ENCODE measurements at places on chromosomes 3 and 15. TPM values are rescaled to one million over a fixed set of nuclear protein-coding genes. Genes with fewer than 3 reads are reported as not detected.

DNA sequence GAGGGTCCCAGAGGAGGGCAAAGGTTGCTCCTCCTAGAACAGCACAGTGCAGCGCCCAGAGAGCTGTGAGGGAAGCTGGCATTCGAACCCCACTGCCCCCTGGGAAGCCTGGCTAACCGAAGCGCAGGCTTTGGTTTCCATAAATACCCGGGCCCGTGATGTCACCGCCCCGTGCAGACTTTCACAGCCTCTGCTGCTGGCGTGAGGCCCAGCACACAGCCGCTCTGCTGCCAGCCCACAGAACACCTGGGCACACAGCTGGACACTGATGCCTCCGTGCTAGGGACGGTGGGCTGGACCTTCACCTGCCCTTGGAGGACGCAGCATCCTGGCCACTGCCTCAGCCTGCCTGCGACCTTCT, 1.0 kb downstream of the IQSEC1 start:
- H3K27me3 ChIP-seq, result peaks cover 49% of the 10 kb centered on the region
- H3K4me3 ChIP-seq, result no peak overlapping the region
- no peaks in the 10 kb centered on the region for H3K36me3 ChIP-seq
- peaks cover 6% of the 10 kb centered on the region for H3K4me1 ChIP-seq

- H3K4me3 ChIP-seq, result no peak overlapping the region
- H3K27ac ChIP-seq, result peak overlapping the region; percentile 96
- H3K36me3 ChIP-seq, result no peaks in the 10 kb centered on the region
- peaks cover 50% of the 10 kb centered on the region for H3K4me1 ChIP-seq
- no peaks in the 10 kb centered on the region for H3K27me3 ChIP-seq
- DNase-seq, result peak; percentile 88
Measured at GRCh38 chr3:72892081-72892775, 4.4 kb downstream of the GXYLT2 start.

GRCh38 chr15:92666780-92667179, 11.2 kb upstream of the FAM174B start:
- H3K4me1 ChIP-seq, result no peaks in the 10 kb centered on the region
- H3K4me3 ChIP-seq, result no peak overlapping the region
- no peak for DNase-seq
- H3K27me3 ChIP-seq, result no peaks in the 10 kb centered on the region

DNA sequence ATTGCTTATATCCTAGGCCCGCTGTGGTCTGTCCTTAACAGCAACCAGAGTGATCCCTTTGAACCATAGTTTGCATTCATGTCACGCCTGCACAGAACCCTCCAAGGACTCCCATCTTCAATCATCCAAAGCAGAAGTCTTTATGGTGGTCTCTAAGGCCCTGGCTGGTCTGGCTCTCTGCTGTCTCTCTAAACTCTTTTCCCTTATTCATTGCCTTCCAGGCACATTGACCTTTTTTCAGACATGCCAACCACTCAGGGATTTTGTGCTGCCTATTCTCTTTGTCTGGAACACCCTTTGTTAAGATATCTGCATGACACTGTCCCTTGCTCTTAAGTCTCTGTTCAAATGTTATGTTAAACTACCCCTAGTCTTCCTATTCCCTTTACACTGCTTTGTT, 21.9 kb upstream of the ZBTB47 start:
- DNase-seq, result no peak
- peaks cover 72% of the 10 kb centered on the region for H3K36me3 ChIP-seq
- H3K4me1 ChIP-seq, result no peaks in the 10 kb centered on the region

CSK gene
- 30.6 TPM for total RNA-seq

DNA sequence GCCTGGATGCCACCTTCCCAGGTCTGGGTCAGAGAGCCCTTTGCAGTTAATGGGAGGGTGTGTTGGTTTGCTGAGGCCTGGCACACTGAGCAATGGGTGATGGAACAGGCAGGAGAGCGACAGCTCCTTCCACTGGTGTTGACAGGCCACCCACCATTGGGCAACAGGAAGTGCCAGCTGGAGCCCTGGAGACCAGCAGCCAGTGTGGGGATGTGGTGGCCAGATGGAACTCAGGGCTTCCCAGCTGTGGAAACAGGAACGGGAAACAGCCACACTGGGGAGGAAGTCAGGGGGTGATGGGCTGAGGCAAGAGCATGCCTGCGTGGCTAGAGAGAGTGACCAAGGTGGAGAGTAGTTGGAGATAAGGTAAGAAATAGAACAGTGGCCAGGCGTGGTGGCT, 9.3 kb downstream of the PSTPIP1 start:
- no peak overlapping the region for H3K27ac ChIP-seq
- DNase-seq, result no peak
- no peak overlapping the region for H3K4me3 ChIP-seq
- H3K27me3 ChIP-seq, result peaks cover 9% of the 10 kb centered on the region
- H3K4me1 ChIP-seq, result no peaks in the 10 kb centered on the region

XCR1 gene
- not detected for total RNA-seq

GRCh38 chr3:61595826-61596225, 34.5 kb downstream of the PTPRG start:
- H3K4me3 ChIP-seq, result no peak overlapping the region
- H3K27me3 ChIP-seq, result no peaks in the 10 kb centered on the region
- no peaks in the 10 kb centered on the region for H3K36me3 ChIP-seq
- H3K4me1 ChIP-seq, result peaks cover 8% of the 10 kb centered on the region
- H3K27ac ChIP-seq, result no peak overlapping the region

- H3K4me3 ChIP-seq, result no peak overlapping the region
- no peaks in the 10 kb centered on the region for H3K27me3 ChIP-seq
- no peaks in the 10 kb centered on the region for H3K36me3 ChIP-seq
- H3K27ac ChIP-seq, result no peak overlapping the region
- DNase-seq, result no peak
- H3K4me1 ChIP-seq, result no peaks in the 10 kb centered on the region
Measured at GRCh38 chr3:14379843-14380242, 22.6 kb upstream of the SLC6A6 start.

DNA sequence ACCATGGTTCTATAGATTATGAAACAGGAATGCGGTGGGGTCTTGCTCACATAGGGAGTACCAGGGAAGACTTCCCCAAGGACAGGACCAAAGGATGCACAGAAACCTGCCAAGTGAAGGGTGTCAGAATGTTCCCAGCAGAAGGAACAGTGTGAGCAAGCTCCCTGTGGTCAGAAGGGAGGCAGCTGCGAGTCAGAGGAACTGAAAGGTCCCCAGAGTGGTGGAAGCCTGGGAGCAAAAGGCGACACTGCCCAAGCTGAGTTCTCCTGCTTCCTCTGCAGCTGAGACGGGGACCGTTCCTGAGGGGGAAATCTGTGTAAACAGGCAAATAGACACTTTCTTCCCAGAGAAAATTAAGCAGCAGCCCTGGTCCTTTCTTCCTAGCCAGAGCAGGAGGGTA, 14.2 kb upstream of the SLC6A6 start:
- no peak overlapping the region for H3K4me3 ChIP-seq
- peaks cover 6% of the 10 kb centered on the region for H3K27me3 ChIP-seq
- no peaks in the 10 kb centered on the region for H3K36me3 ChIP-seq
- DNase-seq, result peak; percentile 58

ZKSCAN7 gene
- total RNA-seq, result 9.8 TPM

- no peak overlapping the region for H3K27ac ChIP-seq
- no peaks in the 10 kb centered on the region for H3K4me1 ChIP-seq
- H3K27me3 ChIP-seq, result no peaks in the 10 kb centered on the region
- no peaks in the 10 kb centered on the region for H3K36me3 ChIP-seq
Measured at GRCh38 chr3:50658416-50658815, 16.3 kb upstream of the DOCK3 start.

DNA sequence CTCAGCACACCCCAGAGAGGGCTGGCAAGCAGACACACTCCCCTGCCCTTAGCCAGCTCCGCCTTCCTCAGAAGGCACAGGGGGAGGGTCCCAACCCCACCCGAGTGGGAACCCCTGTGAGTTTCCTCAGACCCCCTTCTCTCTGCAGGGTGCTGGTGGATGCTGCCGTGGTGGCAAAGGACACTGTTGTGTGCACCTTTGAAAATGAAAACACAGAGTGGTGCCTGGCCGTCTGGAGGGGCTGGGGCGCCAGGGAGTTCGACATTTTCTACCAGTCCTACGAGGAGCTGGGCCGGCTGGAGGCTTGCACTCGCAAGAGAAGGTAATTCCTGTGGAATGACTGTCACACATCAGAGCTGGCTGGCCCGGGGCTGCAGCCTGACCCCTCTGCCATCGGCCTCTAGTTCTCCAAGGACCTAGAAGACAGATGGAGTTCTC, 149.4 kb downstream of the LRRK1 start:
- no peak overlapping the region for H3K4me3 ChIP-seq
- H3K27ac ChIP-seq, result peak overlapping the region; percentile 95
- peak; percentile 58 for DNase-seq
- H3K4me1 ChIP-seq, result peaks cover 37% of the 10 kb centered on the region

DNA sequence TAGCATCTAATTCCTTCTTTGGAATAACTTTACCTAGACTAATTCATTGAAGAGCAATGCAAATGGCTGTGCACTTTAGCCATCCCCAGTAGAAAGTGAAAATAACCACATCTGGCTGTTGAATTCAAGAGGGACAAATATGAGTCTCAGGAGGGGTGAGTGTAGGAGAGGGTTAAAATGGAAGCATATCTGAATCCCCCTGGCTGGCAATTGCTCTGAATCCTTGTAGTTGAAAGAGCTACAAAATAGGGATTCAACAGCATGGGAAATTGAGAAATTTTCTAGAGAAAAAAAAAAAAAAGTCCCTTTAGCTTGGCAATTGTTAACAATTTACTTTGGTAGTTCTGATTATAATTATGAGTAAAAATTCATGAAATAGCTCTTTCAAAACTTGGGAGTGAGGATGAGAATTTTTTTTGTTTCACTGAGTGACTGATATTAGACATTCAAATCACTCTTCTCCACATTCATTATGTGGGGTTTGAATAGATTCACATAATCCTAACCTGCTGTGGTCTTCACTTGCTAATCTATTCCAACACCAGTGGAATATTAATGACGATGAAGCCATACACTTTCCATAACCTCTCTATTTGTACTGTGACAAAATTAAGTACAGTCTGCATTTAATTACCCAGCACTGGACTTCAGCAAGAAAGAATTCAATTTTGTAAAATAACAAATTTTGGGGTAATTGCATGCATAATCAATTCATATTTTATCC, 569.0 kb upstream of the MCTP2 start:
- H3K4me1 ChIP-seq, result no peaks in the 10 kb centered on the region
- H3K27me3 ChIP-seq, result no peaks in the 10 kb centered on the region
- H3K4me3 ChIP-seq, result no peak overlapping the region

DNA sequence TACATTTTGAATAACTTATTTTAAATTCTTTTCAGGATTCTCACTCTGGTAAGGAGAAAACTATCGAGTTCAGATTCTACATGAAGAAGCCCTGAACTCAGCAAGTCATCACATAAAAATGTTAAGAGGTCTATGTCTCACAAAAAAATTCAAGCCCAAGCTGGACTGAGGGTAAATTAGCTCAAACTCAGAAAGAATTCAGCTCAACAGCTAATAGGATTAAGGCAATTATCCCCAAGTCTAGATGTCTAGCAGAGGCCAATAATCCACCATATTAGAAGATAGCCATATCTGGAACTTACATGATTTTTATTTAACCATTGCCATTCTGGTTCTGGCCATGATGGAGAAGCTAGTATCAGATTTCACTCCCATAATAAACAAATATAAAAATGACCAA, 909.7 kb downstream of the PLOD2 start:
- no peak for DNase-seq
- no peaks in the 10 kb centered on the region for H3K4me1 ChIP-seq
- H3K36me3 ChIP-seq, result no peaks in the 10 kb centered on the region
- no peak overlapping the region for H3K27ac ChIP-seq
- no peak overlapping the region for H3K4me3 ChIP-seq
- no peaks in the 10 kb centered on the region for H3K27me3 ChIP-seq

DNA sequence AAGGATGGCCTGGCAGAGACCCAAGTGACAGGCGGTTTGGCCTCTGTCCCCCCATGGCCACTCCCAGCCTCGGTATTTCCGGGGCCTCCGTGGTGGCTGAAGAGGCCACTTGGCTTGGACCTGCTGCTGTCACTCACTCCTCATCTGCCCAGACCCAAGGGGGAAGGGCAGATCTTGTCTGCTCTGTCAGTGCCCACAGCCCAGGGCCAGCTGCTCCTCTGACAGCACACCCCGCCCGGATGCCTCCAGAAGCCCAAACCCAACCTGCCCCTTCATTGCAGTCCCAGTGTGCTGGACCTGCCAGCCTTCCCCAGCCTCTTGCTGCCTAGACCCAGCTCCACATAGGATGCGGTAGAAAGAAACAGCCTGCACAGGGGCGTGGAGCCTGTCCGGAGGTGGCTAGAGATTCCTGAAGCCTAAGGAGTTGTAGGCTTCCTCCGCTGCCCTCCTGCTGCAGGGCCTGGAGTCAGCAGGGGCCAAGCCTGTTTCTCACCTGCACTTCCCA, 52.0 kb downstream of the MAGEF1 start:
- no peak overlapping the region for H3K27ac ChIP-seq
- H3K36me3 ChIP-seq, result no peaks in the 10 kb centered on the region
- no peak overlapping the region for H3K4me3 ChIP-seq
- H3K27me3 ChIP-seq, result no peaks in the 10 kb centered on the region

- DNase-seq, result no peak
- no peaks in the 10 kb centered on the region for H3K27me3 ChIP-seq
- H3K27ac ChIP-seq, result no peak overlapping the region
- H3K36me3 ChIP-seq, result no peaks in the 10 kb centered on the region
Measured at GRCh38 chr15:96066126-96066525, 264.4 kb upstream of the NR2F2 start.

DNA sequence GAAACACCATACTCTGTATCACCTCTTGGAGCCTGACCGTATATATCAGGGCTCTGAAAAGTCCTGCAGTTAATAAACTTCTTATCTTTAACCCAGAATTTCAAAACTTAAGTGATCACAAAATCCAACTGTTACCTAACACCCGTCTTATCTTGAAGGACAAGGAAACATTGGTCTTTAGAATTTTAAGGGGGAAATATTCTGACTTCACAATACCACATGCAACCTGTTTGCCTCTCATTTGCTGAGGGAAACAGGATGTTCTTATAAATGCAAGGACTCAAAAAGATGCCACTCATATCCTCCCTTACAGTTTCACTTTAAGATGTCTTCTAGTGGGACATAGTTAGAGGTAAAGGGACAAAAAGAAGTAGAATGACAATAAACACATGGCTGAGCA, 67.9 kb downstream of the CRTC3 start:
- peaks cover 17% of the 10 kb centered on the region for H3K4me1 ChIP-seq
- DNase-seq, result no peak
- H3K36me3 ChIP-seq, result peaks cover 13% of the 10 kb centered on the region
- no peak overlapping the region for H3K27ac ChIP-seq
- no peak overlapping the region for H3K4me3 ChIP-seq

DNA sequence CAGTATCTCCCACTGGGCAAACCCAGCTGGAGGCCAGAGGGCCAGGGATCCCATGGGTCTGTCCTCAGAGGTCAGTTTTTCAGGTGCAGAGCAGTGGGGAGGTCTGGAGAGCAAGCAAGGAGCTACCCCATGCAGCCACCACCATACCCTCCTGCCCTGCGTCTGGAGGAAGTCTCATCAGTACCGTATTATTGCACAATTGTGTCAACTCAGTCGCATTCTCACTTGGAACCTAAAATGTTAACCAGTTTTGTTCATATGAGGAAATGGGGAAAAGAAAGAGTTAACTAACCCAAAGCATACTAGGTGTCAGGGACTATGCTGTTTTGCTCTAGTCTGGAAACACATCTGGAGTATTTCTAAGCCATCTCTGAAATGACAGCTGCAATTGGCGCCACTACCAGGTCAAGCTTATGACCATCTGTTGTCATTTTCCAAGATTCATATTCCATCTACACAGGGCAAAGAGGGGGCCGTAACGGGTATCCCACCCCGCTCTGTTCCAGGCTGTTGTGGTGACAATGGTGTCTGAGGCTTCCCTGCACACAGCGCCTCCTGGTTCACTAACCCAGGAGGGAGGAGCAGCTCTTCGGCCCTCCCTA, 16.9 kb upstream of the APBA2 start:
- H3K4me1 ChIP-seq, result no peaks in the 10 kb centered on the region
- H3K36me3 ChIP-seq, result no peaks in the 10 kb centered on the region
- H3K27ac ChIP-seq, result no peak overlapping the region
- no peaks in the 10 kb centered on the region for H3K27me3 ChIP-seq
- H3K4me3 ChIP-seq, result no peak overlapping the region

MASP1 gene
- total RNA-seq, result 1.2 TPM

RETNLB gene
- total RNA-seq, result not detected
